Colonic mucosa (tissue), 4 donors: ENCODE measurements at places on chromosomes 5 and 9. TPM values are rescaled to one million over a fixed set of nuclear protein-coding genes. Genes with fewer than 3 reads are reported as not detected.

DNA sequence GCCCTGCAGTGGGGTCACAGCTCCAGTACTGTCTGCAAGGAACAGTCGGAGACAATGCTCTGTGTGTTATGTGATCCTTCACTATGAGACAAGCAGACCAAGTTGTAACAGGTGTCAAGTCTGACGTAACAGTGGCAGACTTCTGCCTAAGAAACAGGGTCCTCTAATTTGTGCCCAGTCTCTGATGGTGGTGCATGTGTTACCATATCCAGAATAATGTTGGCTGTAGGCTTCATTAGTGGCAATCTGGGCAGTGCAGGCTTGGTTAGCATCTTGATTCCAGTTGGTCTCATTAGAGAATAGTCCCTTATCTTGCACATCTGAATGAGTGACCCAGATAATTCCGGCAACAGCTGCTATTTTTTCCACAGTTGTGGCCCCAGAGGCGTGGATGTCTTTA is 33.8 kb downstream of the ZNF131 start:
- no peaks in the 10 kb centered on the region for H3K36me3 ChIP-seq
- no peak overlapping the region for H3K4me3 ChIP-seq
- no peak overlapping the region for H3K27ac ChIP-seq

DNA sequence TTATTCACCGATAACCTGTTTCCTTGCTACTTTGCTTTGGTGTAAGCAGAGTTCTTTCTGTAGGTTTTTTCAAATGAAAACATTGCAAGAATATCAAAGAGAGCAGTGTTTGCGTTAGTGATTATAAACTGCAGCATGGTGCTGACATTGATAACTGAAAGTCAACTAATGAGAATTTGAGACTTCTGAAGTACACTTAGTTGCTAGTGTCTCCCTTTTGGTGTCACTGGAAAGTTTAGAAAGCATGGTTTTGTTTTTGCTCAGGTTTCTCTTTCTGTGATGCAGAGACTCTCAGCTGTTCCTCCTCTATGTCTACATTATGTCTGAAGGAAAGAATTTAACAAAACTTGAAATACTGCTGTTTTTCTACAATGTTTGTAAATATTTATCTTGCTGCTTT is 80.2 kb upstream of the ZNF169 start:
- no peak overlapping the region for H3K27ac ChIP-seq
- H3K27me3 ChIP-seq = no peaks in the 10 kb centered on the region
- H3K4me3 ChIP-seq = no peak overlapping the region
- H3K36me3 ChIP-seq = no peaks in the 10 kb centered on the region
- peaks cover 21% of the 10 kb centered on the region for H3K4me1 ChIP-seq

DNA sequence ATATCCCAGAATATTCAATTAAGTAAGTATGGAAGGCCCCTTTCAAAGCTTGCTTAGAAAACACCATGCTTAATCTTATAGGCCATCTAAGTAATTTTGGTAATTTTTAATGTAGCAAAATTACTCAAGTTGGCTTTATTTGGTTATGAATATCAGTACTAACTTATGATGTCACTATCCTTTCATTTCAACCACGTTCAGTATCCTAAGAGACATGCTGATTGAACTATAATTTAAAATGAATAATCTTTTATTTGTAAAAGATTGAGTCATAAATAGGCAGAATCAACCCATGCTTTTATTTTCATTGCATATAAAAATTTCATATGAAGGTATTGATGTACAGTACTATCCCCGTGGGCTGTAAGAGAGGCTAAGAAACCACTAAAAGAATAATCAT is 386.9 kb downstream of the RAB3C start:
- no peaks in the 10 kb centered on the region for H3K4me1 ChIP-seq
- no peak overlapping the region for H3K4me3 ChIP-seq
- no peaks in the 10 kb centered on the region for H3K27me3 ChIP-seq
- no peaks in the 10 kb centered on the region for H3K36me3 ChIP-seq
- H3K27ac ChIP-seq = no peak overlapping the region
- no peak for DNase-seq

- no peaks in the 10 kb centered on the region for H3K36me3 ChIP-seq
- no peak for DNase-seq
- no peaks in the 10 kb centered on the region for H3K27me3 ChIP-seq
- H3K4me1 ChIP-seq = no peaks in the 10 kb centered on the region
- no peak overlapping the region for H3K4me3 ChIP-seq
- H3K27ac ChIP-seq = no peak overlapping the region
Observed at GRCh38 chr5:68378204-68378820, 162.8 kb downstream of the PIK3R1 start.

DNA sequence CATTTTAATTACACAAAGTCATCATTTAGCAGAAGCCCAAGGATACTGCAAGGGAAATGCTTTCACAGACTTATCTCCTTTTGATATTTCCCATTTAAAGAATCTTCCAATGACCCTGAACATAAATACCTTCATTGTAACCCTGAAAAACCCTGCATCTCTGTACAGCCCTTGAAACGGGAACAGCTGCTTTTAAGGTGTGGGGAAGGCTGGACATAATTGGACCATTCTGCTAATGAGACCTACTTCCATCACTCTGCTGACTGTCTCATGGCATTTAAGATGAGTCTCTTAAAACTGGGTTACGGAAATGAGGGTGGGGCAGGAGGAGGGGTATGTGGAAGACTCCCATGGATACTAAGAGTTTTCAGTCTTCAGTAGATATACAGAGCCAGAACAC is 485.8 kb downstream of the BRINP1 start:
- H3K4me3 ChIP-seq = no peak overlapping the region
- H3K27ac ChIP-seq = no peak overlapping the region
- DNase-seq = no peak
- H3K27me3 ChIP-seq = no peaks in the 10 kb centered on the region
- no peaks in the 10 kb centered on the region for H3K4me1 ChIP-seq

DNA sequence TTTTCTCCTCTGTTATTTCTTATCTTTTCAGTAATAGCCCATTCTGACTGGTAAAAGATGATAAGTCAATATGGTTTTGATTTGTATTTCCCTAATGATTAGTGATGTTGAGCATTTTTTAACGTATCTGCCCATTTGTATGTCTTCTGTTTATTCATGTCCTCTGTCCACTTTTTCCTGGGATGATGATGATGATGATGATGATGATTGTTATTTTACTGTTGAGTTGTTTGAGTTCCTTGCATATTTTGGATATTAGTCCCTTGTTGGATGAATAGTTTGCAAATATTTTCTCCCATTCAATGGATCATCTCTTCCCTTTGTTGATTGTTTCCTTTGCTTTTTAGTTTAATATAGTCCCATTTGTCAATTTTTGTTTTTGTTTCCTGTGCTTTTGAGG is 27.0 kb downstream of the UTP15 start:
- DNase-seq = no peak
- H3K27ac ChIP-seq = no peak overlapping the region
- no peaks in the 10 kb centered on the region for H3K4me1 ChIP-seq
- H3K27me3 ChIP-seq = no peaks in the 10 kb centered on the region

DNA sequence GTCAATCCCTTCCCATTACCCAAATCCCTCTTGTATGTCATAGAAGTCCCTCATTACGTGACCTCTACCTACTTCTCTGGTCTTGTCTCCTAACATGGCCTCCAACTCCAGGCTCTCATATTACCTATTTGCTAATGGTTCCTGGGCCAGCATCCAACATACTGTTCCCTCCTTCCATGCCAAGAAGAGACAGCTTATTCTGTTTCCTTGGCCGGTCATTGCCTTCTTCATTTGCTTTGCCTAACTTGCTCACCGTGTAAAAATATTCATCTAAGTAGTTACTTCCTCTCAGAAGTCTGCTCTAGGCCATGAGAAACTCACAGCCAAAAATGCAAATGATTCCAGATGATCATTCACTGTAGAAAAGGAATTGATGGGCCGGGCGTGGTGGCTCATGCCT is 8.9 kb upstream of the IL6ST start:
- no peak overlapping the region for H3K27ac ChIP-seq
- DNase-seq = no peak
- H3K4me1 ChIP-seq = no peaks in the 10 kb centered on the region

GRCh38 chr5:127967323-127967982 is 116.1 kb upstream of the SLC12A2 start:
- no peak for DNase-seq
- no peaks in the 10 kb centered on the region for H3K4me1 ChIP-seq
- no peaks in the 10 kb centered on the region for H3K36me3 ChIP-seq
- no peaks in the 10 kb centered on the region for H3K27me3 ChIP-seq
- H3K27ac ChIP-seq = no peak overlapping the region

DNA sequence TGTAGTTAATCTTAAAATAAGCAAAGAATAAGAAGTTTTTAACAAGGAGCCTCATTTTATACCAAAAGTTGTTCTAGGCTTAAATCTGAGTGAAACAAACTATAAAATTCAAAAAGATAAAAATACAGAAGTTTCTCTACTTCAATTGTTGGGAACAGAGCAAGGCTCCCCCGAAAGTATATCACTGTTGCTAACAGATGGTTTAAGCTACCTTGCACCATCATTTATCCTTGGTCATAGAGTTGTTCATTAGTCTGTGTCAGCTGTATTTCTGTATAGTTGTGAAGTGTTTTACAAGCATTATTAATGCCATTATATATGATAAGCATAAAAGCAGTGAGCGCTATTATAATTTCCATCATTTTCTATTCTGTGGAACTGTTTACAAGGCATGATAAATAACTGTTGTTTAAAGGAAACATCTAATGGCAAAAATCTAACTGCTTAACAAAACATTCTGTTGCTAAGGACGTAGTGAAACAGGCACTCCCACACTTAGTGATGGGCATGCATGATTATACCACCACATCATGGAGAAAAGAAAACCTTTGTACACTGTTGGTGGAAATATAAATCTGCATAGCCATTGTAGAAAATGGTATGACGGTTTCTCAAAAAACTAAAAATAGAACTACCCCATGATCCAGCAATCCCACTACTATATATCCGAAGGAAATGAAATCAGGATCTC is 23.3 kb upstream of the ACO1 start:
- no peak for DNase-seq
- H3K27me3 ChIP-seq = no peaks in the 10 kb centered on the region
- H3K4me3 ChIP-seq = no peak overlapping the region
- H3K27ac ChIP-seq = no peak overlapping the region
- H3K36me3 ChIP-seq = no peaks in the 10 kb centered on the region

GRCh38 chr5:136246122-136246521 is 53.2 kb upstream of the SMIM32 start:
- no peak for DNase-seq
- H3K4me1 ChIP-seq = no peaks in the 10 kb centered on the region
- no peaks in the 10 kb centered on the region for H3K27me3 ChIP-seq
- H3K36me3 ChIP-seq = no peaks in the 10 kb centered on the region

GRCh38 chr5:87210076-87210475 is 57.6 kb upstream of the RASA1 start:
- DNase-seq = no peak
- H3K36me3 ChIP-seq = no peaks in the 10 kb centered on the region
- no peaks in the 10 kb centered on the region for H3K27me3 ChIP-seq
- H3K27ac ChIP-seq = no peak overlapping the region
- no peaks in the 10 kb centered on the region for H3K4me1 ChIP-seq
- no peak overlapping the region for H3K4me3 ChIP-seq

GRCh38 chr5:169701910-169702451 is 64.9 kb downstream of the DOCK2 start:
- no peaks in the 10 kb centered on the region for H3K27me3 ChIP-seq
- no peak overlapping the region for H3K4me3 ChIP-seq
- no peaks in the 10 kb centered on the region for H3K36me3 ChIP-seq
- no peaks in the 10 kb centered on the region for H3K4me1 ChIP-seq
- H3K27ac ChIP-seq = no peak overlapping the region

GRCh38 chr5:158701406-158702177 is 398.1 kb downstream of the EBF1 start:
- no peak overlapping the region for H3K27ac ChIP-seq
- no peak overlapping the region for H3K4me3 ChIP-seq
- H3K4me1 ChIP-seq = no peaks in the 10 kb centered on the region
- DNase-seq = no peak

DNA sequence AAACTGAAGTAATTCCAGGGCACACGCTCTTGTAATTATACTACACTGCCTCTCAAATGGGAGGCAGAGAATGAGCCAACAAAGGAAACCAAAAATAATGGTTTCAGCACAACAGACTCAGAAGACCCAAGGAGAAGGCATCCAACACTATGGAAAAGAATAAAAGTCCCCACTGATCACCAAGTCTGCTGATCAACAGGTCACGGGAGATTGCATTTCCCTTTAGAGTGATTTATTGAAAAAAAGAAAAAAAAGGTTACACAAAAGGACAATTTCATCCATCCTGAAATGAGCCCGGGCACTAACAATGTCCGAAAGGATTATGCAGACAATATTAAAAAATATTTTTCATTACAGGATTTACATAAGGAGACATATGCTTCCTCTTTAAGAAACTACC is 28.8 kb downstream of the MYO10 start:
- no peaks in the 10 kb centered on the region for H3K27me3 ChIP-seq
- no peak overlapping the region for H3K27ac ChIP-seq
- no peaks in the 10 kb centered on the region for H3K36me3 ChIP-seq
- no peaks in the 10 kb centered on the region for H3K4me1 ChIP-seq
- DNase-seq = no peak
- H3K4me3 ChIP-seq = no peak overlapping the region

Gene UTP15
- 13.9 TPM for total RNA-seq

Gene RALGDS
- total RNA-seq = 39.7 TPM

Gene SLC34A3
- total RNA-seq = not detected

Gene FAM153A
- 0.52 TPM for total RNA-seq

Gene GFRA3
- total RNA-seq = 1.8 TPM

Gene ZCCHC10
- total RNA-seq = 24.2 TPM
